ENCODE measurements at places on chromosomes 12 and 14.

DNA sequence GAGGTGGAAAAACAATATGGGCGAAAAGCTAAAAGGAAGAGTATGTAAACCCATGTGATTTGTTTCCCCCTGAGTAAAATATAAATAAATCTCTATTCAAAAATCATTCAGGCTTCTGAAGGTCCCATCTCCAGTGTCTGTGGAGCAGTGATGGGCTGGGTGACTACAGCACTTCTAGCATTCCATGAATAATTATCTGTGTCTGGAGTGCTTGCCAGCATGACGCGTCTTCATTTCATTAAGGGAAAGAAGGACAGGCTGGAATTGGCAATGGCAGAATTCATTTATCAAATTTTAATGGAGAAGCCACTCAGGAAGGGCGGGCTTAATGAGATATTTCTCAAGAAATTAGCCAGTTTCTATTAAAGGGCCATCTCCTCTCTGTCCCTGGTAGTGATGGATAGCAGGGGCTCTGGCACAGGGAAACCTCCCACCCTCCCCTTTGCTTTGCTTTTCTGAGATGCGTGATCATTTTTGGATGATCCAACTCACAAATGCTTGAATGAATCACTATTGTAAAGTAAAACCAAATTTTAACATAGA, 916.3 kb upstream of the SEL1L start:
- DNase-seq, result no peak

GRCh38 chr14:101603096-101603495, 41.8 kb downstream of the DIO3 start:
- no peak for DNase-seq

GRCh38 chr14:58563978-58564377, 73.8 kb upstream of the DACT1 start:
- no peak for DNase-seq

- no peak for DNase-seq
Measured at GRCh38 chr14:96249029-96249428, 7.0 kb upstream of the BDKRB1 start.

GRCh38 chr14:39381366-39381765, 50.9 kb downstream of the FBXO33 start:
- DNase-seq, result no peak

DNA sequence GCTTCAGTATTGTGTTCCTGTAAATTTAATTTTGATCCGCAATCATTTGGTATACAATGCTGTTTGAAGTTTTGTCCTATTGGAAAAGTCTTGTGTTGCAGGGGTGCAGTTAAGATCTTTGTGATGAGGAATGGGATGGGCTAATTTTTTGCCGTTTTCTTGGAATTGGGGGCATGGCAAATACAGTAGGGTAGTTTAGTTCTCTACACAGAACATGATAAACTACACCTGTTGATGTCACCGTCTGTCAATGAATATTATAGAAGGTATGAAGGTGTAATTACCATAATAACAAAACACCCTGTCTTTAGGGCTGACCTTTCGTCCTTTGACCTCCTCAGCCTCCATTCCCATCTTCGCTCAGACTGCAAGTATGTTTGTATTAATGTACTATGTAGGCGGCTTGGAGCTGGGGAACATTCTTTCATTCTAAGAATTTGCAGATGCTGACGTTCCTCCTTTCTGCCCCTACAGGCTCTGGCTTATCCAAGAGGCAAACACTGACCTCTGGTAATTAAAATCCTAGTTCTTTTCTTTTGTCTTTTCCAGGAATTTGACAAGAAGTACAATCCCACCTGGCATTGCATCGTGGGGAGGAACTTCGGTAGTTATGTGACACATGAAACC, 1.7 kb downstream of the DYNLL1 start:
- DNase-seq, result no peak

DNA sequence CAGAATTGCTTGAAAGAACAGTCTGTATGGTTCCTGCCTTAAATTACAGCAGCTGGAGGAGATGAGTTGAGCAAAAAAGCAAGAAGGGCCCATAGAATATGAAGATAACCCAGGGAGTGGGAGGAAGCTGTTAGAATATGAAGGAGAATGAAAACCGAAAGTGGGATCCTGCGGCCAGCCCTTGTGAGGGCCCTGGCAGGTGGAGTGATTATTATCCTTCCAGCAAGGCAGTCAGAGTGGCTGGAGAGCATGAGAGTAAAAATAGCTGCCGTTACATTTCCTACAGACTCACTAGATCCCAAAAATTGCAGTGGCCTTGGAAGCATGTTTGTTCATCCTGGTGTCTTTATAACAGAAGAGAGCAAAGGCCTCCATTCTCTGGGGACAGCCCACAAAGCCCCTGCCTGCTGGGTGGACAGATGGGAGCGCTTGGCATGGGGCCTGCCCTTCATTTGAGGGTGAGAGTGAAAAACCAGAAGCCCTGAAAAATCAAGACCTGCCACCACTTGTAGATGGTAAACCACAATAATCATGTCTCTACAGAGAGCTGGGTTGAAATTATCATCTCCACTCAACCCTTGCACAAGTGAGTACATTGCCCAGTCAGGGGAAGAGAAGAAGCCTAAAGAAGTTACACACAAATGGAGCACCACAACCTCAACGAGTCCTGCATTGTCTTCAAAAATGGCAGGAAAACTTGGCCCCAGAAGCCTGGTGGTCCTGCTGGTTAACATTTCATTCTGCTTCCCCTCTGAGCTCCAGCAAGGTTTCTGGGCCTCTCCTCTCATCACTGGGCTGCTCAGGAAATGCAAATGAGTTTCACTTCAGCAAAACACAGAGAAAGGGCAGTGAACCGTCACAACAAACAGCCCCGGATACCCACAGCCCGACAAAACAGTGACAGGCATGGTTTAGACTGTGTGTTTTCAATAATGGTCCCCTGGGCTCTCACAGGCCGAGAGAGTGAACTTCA, 20.5 kb downstream of the ZDHHC22 start:
- DNase-seq, result no peak

GRCh38 chr14:24839617-24840203, 205.7 kb upstream of the GZMB start:
- no peak for DNase-seq

GRCh38 chr12:91241756-91242155, 59.1 kb upstream of the DCN start:
- DNase-seq, result no peak

DNA sequence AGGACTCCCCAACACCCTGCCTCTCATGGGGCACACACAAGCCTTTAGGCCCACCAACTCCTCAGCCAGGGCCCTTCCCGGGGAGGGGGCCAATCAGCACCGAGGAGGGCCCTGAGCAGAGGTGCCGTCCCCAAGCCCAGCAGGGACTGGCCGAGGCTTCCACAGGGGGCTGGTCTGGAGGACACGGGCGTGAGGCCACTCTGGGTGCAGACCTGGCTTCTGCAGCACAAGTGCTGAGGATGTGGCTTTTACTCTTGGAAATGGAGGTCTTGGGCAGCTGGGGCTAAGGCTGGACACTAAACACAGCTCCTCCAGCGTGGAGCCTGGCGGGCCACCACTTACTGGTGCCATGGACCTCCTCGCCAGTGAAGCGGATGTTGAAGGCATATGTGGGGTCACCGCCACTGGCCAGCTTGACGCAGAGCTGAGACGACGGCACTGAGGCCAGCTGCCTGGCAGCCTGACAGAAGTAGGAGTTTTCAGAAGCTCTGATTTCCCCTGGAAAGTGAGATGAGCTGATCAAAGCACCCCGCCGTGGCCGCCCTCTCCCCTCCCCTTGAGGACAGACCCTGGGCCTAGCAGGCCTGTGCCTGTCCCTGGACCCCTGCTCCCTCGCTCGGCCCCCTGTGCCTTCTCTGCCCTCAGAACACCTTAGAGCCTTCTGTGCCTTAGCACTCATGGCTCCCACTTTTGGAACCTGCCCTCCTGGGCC, 44.0 kb downstream of the TRAFD1 start:
- DNase-seq, result no peak

GRCh38 chr12:127398016-127398710, 868.8 kb upstream of the TMEM132C start:
- DNase-seq, result no peak

GRCh38 chr14:71013551-71014192, 106.4 kb downstream of the PCNX1 start:
- no peak for DNase-seq

GRCh38 chr14:62711351-62712023, 333.8 kb downstream of the KCNH5 start:
- no peak for DNase-seq

- no peak for DNase-seq
Measured at GRCh38 chr12:1171657-1172408, 180.8 kb downstream of the ERC1 start.

- no peak for DNase-seq
Measured at GRCh38 chr12:46477541-46477940, 105.0 kb upstream of the SLC38A2 start.

- no peak for DNase-seq
Measured at GRCh38 chr12:65838330-65838976, 14.2 kb downstream of the HMGA2 start.
